Activated CD4-positive, CD25-positive, alpha-beta regulatory T cell treated with anti-CD3 and anti-CD28 coated beads, Interleukin-2, amount 50 U/mL, for 72 hours (primary cell): ENCODE measurements at places on chromosomes 2 and 18.
A peak's percentile ranks its signal among the peaks of the same experiment; 100 is the strongest.

DNA sequence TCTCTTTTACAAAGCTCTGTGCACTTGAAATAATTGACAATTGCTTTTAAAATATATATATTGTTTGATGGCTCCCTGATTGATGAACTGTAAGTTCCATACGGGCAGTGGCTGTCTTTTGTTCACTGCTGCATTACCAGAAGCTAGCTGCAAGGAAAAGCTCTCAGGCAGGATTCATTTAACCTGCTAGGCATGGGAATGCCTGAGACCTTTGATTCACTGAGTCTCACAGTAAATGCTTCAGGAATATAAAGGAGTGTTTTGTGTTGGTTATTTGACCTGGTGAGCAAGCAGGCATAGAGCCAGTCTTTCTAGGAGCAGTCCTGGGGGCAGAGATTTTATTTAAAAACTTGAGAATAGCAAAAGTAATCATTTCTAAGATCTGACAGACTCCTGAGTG is 193.2 kb upstream of the ITGA4 start:
- no peak for DNase-seq

GRCh38 chr18:48961547-48961946 is 10.8 kb upstream of the SMAD7 start:
- DNase-seq, result no peak

- peak; percentile 99 for DNase-seq
These were observed 555 bp downstream of the TMEM18 start for GRCh38 chr2:676647-677055.

- no peak for DNase-seq
These were observed 4.4 kb downstream of the DNMT3A start for GRCh38 chr2:25337276-25337675.

DNA sequence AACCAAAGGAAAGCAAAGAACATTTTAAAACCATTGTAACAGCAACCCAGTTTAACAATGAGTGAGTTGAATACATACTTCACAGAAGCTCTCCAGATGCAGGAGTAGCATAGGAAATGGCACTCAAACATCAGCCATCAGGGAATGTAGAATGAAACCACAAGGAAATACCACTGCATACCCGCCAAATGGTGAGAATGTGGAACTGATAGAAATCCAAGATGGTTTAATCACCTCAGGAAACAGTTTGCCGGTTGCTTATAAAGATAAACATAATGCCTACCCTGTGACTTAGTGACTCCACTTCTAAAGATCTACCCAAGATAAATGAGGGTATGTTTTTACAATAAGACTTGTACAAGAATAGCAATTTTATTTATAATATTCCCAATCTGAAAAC is 132.0 kb downstream of the GALNT1 start:
- no peak for DNase-seq

DNA sequence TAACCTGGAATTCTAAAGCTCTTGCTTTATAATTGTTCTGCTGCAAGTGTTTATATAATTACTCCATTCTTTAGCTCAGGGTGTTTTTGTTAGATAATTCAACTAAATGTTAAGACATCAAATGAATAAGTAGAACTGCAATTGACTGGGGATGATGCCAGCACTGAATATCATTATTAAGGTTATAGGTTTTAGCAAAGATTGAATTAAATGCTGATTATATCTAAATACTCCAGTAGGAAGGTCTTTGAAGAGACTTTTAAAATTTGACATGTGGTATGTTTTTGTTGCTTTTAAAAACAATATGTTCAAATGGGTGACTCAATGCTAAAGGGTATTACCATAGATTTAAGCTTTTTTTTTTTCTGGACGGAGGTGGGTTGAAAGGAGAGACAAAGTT is 170.1 kb upstream of the THUMPD2 start:
- DNase-seq, result no peak

DNA sequence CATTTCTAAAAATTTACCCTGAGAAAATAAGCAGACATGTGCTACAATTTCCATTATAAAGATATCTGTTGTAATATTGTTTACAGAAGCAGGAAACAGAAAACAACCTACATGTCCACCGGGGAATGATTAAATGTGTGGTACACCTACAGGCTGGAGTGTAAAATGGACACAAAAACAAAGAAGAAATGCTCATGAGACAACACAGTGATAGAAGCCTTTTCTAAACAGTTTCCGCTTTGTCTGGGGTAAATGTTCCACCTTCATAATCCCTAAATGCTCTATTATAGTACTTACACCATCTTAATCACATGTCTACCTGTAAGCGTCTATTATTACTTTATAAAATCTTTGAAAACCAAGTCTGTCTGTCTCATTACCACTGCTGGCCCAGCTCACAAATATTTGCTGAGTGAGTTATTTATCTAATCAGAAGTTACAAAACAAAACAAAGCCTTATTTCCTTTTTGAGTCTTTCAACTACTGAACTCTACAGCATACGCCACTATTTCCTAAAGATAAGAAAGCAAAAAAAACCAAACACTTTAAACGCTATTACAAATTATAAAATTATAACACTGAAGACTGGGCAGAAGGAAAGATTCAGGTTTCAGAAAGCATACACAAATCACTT is 95.3 kb downstream of the PIGN start:
- no peak for DNase-seq

GRCh38 chr2:234676783-234677450 is 180.0 kb upstream of the ARL4C start:
- no peak for DNase-seq

DNA sequence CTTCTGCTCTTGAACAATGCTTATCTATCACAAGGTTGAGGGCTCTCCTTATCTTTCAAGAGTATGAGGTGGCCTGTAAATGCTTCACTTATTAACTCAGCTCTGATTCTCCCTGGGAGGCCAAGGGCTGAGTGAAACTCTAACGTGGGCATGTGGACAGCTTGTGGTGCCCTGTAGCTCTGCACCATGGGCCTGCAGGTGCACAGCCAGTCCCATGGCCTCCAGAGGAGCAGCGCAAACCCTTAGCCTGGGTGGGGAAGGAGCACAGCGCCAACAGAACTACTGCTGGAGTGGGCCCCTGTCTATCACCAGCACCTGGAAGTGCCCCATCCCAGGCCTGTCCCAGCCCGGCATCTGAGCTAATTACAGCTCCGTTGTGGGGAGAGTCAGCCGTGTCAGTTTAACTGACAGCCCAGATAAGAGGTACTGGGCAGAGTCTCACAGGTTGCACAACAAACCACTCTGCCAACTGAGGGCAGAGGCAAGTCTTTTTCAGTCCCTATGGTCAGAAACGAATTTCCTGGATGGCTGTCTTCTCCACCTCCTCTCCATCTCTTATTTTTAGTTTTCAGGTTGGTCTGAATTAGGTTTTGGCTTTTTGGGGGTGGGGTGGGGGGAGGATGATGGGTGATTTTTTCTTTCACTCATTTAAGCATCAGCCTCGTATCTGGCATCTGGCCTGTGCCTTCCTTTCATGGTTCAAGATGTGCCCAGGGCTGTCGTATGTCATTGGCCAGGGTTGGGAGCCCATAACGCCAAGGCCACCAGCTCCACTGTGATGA is 219.5 kb downstream of the BCL2 start:
- no peak for DNase-seq

DNA sequence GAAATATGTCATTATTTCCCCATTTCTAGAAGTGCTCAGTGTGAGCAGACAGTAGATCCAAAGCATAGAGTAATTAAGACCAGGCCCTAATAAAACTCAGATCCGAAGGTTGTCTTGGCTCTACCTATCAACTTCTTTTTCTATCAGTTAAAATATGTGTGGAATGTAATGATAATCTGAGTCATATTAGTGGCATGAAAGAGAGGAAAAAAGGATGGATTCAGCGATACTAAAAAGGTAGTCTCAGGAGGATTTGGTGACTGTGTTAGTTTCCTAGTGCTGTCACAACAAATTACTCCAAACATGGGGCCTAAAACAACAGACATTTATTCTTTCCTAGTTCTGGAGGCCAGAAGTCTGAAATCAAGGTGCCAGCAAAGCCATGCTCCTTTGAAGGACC is 103.7 kb upstream of the NABP1 start:
- no peak for DNase-seq

GRCh38 chr2:234451852-234452625 is 44.8 kb downstream of the ARL4C start:
- no peak for DNase-seq

DNA sequence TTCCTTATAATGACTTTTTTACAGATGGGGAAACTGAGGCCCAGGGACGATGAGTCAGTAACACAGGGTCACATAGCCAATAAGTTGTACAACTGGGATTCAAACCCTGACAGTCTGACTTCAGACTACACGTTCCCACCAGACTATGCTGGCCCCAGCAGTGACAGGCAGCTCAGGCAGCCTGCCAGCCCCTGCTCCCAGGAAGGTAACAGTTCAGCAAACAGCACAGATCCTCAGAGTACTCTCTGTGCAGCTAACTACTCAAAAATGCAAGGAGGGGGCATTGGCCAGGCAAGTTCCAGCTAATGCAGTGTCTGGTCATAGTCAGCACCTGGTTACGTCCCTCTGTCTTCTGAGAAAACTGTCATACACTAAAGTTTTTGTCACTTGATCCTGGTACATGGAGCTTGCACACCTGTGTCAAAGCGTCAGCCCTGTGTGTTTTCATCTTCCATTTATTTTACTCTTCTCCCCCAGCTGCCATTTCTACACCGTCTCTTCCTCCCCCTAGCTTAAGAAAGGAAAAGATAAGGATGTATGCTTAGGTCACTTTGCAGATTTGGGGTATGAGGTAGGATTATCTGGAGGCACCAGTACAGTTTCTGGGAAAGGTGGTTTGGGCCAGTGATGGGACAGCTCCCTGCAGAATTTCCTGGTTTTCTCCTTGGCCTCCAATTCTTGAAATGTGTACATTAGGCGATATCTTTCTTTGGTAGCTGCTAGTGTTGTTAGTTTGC is 4.5 kb downstream of the SMARCAL1 start:
- no peak for DNase-seq

DNA sequence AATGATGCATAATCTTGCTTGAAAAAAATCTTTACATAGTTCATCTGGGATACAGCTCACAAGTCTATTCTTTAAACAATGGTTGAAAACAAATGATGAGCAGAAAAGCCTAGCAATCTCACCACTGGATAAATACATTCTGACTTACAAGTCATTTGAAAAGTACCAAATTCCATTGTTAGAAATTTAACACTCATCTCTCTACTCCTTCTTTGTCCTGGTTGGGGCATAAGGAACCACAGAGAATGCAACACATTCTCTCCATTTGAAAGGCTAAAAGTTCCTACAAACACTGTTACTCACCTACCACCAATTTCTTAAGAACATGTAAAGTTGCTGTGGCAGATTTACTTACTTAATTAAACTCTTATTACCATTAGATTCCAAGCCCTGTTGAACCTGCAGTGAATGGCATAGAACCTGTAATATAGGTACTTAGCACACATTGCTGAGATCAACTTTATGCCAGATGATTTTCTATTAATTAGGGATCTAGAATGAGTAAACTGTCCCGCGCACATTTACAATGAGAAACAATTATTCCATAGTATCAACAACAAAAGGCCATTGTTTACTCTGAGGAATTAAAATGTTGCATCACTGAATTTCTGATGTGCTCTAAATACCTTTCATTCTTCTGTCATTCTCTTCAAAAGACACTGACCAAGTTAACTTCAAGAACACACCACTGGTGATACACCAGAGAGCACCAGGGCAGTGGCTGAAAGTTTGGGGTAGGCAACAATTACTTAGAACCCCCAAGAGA is 69.6 kb downstream of the CABYR start:
- no peak for DNase-seq

DNA sequence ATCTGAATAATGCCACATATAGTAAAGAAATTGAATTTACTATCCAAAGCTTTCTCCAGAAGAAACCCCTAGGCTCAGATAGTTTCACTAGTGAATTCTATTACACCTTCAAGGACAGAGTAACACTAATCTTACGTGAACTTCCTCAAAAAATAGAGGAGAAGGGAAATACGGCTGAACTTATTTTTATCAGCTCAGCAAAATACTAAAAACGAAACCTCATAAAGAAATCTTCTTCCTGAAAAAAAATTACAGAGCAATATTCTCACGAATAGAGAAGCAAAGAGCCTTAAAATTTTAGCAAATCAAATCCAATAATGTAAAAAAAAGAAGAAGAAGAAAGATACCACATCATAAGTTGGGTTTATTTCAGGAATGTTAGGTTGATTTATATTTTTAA is 14.7 kb downstream of the CAPN13 start:
- DNase-seq, result no peak

- DNase-seq, result no peak
These were observed 7.2 kb downstream of the ALKAL2 start for GRCh38 chr2:280650-281110.
